Cortex of kidney (tissue), 1 donor: ENCODE measurements at places on chromosomes 1 and 21.

- no peak for DNase-seq
These were observed 30.3 kb downstream of the RSPH1 start for GRCh38 chr21:42465803-42466127.

GRCh38 chr1:186813420-186813819, 15.3 kb upstream of the PLA2G4A start:
- no peak for DNase-seq

- no peak for DNase-seq
These were observed 436.4 kb downstream of the PLA2G4A start for GRCh38 chr1:187264995-187265602.

- DNase-seq: no peak
These were observed 600.8 kb upstream of the CXADR start for GRCh38 chr21:16912075-16912474.

DNA sequence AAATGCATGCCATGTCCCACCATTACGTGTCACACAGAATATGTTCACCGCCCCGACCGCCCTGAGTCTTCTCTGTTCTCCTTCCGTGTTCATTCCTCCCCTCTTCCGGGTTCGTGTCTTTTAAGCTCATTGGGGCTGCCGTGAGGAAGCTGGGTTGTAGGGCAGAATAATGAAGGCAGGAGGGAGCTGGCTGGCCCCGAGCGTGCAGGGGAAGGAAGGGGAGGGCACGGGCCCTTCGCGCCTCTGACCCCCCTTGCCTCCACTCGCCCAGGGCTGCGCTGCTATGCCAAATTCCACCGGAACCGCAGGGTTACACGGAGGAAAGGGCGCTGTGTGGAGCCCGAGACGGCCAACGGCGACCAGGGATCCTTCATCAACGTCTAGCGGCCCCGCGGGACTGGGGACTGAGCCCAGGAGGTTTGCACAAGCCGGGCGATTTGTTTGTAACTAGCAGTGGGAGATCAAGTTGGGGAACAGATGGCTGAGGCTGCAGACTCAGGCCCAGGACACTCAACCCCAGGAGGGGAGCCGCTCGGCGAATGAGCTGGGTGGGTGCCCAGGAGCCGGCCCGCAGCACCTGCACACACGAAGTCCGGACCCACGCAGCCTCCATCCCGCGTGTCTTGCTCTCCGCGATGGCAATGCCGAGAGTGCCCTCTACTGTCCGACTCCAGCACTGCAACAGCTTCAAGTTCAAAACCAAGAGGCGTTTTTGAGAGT, 16.5 kb upstream of the AGTRAP start:
- no peak for DNase-seq

DNA sequence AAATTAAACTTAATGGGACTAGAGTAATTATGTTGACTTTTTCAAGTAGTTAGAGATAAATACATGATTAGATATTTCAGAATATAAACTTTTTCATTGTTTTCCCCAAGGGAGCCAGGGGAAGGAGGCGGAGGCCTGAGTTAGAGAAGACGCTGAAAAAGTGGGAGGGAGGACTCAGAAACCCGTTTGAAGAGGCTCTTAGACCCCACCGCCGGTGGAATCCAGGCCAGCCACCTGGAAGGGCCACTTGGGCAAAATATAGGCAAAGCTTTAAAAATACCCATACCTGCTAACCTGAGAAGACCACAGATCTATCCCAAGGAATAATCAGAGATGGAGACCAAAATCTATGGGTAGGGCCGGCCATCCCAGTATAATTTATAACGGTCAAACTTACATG, 242.6 kb downstream of the PTPRU start:
- no peak for DNase-seq

- no peak for DNase-seq
These were observed 39.3 kb downstream of the PLEKHA6 start for GRCh38 chr1:204320382-204320804.

DNA sequence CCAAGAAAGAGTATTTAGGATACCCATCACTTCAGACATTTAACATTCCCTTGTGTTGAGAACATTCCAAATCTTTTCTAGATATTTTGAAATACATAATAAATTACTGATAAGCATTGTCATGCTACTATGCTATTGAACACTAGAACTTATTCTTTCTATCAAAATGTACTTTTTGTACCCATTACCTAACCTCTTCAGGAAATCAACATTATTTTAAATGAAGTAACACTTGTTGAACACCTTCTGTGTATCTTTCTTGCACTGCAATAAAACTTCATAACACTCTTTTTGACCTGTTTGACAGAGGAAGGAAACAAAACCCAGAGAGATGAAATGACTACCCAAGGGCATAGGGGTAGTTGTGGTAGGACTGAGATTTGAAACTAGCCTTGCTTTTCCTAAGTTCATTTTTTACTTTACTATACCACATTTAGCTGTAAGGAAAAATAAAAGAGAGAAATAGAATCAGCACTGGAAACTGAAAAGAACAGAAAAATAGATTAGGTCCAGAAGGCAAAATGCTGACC, 99.4 kb downstream of the UCHL5 start:
- no peak for DNase-seq

- no peak for DNase-seq
These were observed 22.2 kb upstream of the SLC5A9 start for GRCh38 chr1:48200166-48200900.

- no peak for DNase-seq
These were observed 102.4 kb upstream of the PKN2 start for GRCh38 chr1:88581703-88582102.

DNA sequence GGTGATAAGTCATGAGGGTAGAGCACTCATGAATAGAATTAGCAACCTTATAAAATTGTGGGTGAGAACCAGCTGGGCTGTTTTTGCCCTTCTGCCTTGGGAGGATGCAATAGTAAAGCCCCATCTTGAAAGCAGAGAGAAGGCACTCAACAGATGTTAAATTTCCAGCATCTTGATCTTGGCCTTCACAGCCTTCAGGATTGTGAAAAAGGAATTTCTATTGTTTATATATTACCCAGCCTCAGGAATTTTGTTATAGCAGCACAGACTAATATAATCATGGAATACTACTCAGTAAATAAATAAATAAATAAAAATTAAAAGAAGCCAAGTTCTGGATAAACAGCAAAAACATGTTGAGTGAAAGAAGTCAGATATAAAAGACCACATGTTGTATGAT, 175.2 kb downstream of the KCNT2 start:
- DNase-seq: no peak

DNA sequence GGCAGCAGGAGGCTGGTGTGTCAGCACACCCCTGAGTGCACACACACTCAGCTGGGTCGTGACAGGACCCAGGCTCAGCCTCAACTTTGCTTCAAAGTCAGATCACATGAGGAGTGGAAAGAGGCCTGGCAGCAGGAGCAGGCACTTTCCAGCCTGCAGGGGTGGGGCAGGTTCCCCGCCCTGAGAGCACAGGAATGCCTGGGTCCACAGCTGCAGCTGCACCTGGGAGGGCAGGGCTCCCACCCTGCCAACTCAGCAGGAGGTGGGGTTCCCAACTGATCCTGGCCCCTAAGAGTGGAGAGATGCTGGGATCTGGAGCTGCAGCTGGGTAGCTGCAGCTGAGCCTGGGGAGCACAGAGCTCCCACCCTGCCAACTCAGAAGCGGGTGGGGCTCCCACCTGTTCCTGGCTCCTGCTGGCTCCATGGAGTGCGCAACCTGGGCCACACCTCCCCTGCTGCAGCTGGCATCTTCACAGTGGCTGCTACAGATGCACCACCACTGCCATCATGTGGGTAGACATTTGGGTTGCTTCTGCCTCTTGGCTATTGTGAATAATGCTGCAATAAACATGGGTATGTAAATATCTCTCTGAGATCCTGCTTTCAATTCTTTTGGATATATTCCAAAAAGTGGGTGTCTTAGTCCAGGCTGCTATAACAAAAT, 415.4 kb downstream of the TTLL7 start:
- no peak for DNase-seq

DNA sequence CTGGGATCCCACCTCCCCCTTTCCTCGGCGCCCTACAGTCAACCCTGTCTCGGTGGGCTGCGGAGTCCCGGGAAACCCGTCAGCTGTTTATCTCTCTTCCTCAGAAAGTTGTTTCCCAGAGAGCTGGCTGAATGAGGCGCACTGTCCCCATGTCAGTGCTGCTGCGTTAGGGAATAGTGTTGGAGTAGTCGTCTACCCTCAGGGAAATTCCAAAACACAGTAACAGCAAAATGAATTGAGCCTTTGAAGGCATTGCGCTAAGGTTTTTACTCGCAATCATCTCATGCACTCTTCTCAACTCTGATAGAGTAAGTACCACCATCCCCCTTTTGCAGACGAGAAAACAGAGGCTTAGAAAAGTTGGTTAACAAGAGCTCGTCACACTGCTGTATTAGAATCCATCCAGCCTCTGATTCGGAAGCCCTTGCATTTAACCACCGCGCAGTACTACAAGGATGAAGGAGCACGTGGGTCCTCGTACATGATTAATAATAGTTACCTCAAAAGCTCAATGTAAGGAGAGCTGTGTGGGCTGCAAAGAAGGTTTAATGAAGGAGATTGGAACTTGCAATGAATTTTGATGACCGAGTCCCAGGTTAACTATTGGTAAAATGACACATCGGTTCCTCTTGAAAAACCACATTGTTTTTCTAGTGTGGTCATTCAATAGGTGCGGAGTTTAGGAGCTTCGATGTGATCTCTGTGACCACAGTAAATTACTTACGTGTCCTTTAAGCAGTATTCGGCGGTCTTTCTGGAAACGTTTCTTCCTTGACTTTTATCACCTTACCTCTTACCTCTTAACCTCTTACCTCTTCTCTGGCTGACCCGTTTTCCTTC, 788 bp upstream of the EDEM3 start:
- no peak for DNase-seq

GRCh38 chr1:154689083-154689482, 81.1 kb upstream of the ADAR start:
- DNase-seq: no peak

DNA sequence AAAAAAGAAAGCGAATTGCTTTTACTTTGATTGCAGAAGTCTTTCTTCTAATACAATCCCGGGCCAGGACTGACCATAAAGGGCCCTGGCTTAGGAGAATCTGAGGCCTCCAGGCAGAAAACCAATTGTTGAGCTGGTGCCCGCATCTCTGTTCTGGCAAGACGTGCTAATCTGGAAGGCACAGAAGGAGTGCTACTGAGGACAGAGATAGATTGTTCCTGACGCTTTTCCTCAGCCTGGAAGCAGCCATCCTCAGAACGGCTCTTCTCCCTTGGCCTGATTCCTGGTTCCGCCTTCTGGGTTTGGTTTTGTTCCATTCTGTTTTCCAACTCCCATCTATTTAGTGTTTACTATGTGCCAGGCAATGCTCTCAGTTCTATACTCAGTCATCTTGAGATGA, 44.8 kb upstream of the SPOCD1 start:
- no peak for DNase-seq

DNA sequence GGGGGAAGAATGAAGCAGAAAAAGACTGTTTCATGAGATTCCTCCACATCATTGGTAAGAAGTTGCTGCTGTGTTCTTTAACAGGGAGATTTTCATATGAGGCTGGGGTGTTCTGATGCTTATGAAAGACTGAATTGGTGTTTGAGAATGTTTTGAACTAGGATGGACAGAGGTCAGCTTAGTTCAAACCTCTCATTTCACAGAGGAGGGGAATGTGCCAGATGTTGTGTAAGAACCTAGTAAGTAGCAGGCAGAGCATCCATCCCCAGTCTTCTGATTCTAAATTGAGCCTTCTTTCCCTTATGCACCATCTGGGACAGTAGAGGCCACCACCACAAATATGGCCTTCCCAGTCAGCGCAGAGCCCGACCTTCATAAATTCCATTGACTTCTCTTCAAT, 43.7 kb downstream of the SAMD13 start:
- DNase-seq: no peak

- no peak for DNase-seq
These were observed 28.6 kb upstream of the PLEKHG5 start for GRCh38 chr1:6519935-6520671.

GRCh38 chr1:224684979-224685425, 68.9 kb downstream of the CNIH3 start:
- DNase-seq: no peak

- no peak for DNase-seq
These were observed 72.2 kb upstream of the LYST start for GRCh38 chr1:235938709-235939479.

DNA sequence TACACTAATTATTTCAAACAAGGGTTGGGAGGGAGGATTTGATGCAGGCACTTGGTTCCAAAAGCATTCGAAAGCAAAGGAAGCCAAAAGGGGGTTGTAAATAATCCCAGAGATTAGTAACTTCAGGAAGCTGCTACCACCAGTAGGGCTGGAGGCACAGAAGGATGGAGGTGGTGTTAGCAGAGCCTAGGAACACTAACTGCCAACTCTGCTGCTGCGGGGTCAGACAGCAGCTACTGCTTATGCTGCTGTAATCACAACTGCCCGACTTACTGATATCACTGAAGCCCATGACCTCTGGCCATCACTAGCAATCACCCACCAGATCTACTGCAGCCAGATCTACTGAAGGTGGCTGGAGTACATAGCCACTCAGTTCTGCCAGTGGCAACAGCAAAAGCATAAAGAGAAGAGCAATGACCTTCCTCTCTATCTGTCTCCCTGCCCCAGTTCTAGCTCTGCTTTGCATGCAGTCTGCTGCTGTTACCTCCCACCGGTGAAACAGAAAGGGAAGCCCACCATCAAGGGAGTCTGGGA, 408.5 kb downstream of the PLPP3 start:
- no peak for DNase-seq

- no peak for DNase-seq
These were observed 74.7 kb upstream of the OLFM3 start for GRCh38 chr1:102071451-102071850.

DNA sequence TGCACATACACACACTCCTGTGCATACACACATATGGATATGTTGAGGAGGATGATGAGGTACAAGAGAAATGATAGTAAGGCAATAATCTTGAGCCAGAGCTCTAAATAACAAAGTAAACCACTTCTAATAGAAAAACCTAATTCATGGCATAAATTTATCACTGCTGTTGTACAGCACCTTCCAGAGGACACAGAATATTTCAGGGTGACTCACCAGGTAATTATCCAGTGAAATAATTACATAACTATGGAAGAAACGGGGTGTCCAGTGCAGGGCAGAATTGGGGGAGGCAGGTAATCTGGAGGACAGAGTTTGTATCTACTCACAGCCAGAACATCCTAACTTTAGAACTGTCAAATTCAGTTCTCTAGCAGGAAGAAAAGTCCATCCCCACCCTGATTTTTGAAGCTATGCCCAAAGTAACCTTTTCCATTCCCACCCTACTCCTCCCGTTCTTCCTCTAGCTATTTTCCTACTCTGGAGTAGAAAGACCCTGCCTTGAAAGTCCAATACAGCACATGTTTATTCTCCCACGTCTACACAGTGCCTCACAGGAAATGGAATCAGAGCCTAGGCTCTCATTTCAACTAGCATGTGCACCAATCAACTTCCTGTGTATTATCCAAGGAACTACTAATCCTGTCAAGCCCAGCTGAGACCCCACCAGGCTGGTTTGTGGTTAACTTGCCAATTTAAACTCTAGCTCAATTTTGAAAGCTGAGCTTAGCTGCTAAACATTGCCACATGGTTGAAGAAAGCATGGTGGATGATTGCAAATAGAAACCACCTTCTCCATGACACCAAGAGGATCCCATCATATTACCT, 96.6 kb downstream of the PTPN14 start:
- no peak for DNase-seq
